ENCODE measurements at places on chromosomes 5 and 9.

- no peak for DNase-seq
Observed at GRCh38 chr9:3447788-3448187, 78.0 kb downstream of the RFX3 start.

DNA sequence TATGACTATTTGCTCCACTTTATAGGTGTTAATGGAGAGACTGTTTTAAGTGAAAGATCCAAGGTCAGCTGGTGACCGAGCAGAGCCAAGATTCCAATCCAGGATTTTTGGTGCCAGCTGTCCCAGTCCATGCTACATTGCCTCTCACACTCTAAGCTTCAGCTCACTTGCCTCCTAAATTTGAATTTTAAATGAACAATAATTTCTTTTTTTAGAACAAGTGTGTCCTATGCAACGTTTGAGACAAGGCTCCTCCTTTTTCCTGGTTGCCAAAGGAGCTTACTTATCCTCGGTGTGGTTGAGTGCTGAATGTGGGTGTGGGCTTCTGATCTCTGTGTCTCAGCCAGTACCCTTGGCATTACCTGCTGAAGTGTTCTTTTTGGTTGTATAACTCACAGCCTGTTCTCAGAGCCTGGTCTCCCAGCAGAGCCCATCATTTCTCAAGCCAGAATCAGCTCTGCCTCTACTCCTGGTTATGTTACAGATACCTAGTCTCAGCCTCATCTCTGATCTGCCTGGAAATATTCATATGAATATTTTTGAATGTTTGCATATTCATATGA is 4.0 kb upstream of the PRRC1 start:
- no peak for DNase-seq

GRCh38 chr5:53237876-53238275 is 128.3 kb upstream of the MOCS2 start:
- DNase-seq = no peak

DNA sequence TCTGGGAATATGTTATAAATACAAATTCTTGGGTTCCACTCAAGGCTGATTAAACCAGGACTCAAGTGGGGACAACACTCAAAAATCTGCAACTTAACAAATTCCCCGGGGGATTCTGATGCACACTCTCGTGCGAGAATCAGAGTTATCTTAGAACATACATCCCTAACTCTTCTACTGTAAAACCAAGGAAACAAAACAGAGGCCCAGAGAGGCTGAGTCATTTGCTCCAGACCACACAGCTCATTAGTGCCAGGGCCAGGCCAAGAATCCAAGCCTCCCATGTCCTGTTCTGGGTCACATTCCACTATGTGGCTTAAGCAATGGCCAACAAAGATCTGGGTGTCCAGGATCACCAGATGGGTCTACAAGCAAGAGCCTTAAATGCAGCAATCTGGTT is 166.0 kb downstream of the ADAMTS12 start:
- DNase-seq = no peak

GRCh38 chr9:22528485-22528884 is 81.9 kb downstream of the DMRTA1 start:
- DNase-seq = no peak

GRCh38 chr5:71582945-71583584 is 4.1 kb upstream of the MCCC2 start:
- DNase-seq = no peak

DNA sequence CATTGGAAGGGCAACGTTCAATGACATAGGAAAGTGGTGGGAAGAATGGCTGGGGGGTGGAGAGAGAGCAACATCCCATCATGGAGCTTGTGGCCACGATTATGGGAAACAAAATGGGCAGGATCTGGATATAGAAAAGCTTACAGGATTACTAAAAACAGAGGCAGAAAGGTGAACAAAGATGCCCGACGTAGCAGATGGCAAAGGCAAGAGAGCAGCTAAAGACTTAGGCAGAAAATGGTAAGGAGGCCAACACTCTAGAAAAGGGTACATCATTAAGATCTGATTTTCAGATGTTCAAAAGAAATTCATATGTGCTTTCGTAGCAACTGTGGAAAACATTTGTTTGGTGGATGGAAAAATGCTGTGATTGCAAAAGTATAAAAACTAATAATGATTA is 102.5 kb downstream of the OTULIN start:
- no peak for DNase-seq

DNA sequence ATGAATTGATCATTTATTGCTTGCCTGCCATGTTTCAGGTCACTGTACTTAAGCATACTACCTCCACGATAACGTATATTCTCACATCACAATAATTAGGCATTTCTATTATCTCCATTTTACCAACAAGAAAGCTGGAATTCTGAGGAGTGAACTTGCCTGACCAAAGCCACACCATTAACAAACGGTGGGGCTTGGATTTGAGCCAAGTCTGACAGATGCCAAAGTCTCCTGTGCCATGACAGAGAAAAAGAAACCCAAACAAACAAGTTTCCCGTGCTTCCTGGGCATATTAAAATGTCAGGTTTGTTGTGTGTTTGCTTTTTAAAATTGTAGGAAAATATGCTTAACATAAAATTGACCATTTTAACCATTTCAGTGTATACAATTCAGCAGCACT is 40.8 kb upstream of the KCNV2 start:
- no peak for DNase-seq

DNA sequence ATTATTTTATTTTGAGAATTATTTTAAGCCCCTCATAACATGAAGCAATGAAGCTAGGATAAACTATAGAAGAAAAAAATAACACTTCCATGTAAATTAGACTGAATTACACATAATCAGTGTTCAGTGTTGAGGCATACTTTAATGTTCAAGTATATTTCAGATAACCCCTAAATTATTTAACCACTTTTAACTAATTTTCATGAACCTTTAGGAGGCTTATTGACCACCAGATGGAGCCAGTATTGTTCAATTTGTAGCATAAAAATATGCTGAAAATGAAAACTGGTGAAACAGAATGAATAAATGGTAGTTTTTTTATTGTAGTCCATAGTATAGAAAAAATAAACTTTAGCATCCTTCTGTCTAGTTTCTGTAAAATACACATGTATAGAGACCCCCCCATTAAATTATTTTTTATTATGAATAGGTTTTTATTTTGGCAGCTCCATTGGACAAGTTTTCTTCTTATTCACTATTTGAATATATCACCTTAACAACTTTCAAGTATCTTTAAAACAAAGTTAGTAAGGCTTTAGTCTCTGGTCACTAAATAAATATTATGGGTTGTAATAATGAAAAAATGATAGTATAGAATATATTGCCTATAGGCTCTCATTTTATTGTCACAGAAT is 190.1 kb downstream of the CWC27 start:
- no peak for DNase-seq

DNA sequence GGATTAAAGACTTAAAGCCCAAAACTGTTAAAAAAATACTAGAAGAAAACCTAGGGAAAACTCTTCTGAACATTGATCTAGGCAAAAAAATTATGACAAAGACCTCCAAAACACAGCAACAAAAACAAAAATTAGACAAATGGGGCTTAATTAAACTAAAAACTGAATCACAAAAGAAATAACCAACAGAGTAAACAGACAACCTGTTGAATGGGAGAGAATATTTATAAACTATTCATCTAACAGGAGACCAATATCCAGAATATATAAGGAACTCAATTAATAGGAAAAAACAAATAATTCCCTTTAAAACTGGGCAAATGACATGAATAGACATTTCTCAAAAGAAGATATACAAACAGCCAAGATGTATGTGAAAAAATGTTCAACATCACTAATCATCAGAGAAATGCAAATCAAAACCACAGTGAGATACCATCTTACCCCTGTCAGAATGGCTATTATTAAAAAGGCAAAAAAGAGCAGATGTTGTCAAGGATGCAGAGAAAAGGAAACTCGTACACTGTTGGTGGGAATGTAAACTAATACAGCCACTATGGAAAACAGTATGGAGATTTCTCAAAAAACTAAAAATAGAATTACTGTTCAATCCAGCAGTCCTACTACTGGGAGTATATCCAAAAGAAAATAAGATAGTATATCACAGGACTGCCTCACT is 50.2 kb upstream of the TLX3 start:
- no peak for DNase-seq

Data from skin of body (tissue), 3 donors.